ENCODE measurements at places on chromosomes 7 and 10.

DNA sequence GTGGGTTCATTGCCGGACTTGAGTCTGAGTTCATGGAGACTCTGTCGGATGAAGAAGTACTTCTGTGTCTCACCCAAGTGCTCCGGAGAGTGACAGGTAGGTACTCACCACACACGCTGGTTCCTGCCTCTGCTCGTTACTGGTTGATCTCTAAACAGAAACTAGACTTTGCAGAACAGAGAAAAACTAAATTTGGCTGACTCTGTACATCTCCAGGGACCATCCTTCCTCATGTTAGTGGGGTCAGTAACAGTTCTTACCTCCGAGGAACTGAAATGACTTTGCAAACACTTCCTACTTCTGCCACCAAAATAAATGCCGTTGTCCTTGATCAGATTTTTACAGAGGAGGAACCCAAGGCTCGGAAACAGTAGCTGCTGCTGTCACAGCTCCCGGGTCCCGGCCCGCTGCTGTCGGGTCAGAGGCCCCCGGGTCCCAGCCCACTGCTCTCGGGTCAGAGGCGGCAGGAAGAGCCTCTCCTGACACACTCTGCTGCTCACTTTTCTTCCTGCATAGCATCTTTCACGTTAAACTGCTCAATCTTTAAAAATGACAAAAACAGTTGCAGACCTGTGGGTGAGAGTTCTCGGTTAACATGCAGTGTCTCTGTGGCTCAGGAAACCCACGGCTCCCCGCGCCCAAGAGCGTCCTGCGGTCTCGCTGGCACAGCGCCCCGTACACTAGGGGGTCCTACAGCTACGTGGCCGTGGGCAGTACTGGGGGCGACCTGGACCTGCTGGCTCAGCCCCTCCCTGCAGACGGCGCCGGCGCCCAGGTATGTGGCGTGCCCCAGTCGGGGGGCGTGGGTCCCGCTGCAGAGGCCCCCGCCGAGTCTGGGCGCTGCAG is 4.8 kb upstream of the MTG1 start:
- no peak for DNase-seq

DNA sequence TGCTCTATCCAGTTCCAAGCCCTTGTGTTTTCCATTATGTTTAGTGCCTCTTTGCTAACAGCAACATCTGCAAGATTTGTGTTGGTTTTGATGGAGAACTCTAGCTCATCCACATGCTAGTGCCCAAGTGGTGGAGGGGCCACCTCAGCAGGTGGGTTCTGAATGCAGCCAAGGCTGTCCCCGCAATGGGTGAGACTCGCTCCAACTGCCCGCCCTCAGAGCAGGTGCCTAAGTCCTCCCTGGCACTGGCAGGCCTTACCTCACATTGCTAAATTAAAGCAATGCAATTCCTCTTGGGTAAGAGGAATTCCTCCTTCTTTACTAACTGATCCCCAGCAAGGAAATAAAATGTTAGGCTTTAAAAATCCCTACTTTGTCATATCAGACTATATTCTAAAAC is 146.8 kb downstream of the ADCY1 start:
- DNase-seq, result no peak

DNA sequence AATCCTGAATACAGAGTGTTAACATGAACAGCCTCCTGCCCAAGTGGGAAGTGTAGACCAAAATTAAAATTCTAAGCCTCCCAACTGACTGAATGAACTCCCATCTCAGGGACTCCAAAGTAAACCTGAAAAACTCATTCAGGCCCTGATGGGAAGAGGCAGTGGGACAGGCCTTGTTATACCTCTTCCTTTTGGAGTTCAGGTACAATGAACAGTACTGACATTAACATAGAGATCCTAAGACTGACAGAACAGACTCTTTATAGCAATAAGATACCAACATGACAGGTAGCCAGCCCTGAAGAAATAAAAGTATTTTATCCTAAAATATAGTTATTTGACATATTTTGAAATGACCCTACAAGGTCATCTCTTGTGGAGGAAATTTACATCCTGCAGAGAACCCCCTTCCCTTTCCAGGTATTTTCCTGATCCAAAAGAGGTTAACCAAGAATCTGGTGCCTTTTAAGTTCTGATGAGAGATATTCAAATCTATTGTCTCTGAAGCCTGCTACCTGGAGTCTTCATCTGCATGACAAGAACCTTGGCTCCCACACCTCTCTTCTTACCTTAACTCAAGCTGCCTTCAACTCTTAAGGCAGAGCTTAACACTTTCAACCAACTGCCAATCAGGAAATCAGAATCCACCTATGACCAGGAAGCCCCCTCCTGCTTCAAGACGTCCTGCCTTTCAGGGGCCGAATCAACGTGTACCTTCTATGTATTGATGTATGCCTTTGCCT is 103.3 kb upstream of the PFKP start:
- DNase-seq, result no peak

DNA sequence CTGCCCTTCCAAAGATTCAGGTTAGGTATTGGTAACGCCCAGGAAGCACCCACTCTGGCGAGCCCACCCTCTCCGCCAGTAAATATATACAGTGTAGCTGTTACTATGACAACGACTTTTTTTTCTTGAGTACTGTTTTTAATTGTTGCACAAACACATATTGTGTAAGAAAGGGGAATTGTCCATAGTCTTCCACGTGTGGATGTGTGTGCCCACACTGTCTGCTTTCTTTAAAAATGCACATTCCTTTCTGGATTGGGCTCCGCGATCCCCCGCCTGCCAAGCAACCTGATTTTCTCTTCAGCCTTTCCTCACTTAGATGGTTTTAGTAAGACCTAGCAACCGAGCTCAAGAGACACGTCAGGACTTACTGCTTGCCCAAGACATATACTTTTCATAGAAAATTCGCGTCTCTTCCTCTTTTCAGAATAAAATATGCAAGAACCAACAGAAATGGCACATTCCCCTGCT is 247.8 kb downstream of the EBF3 start:
- DNase-seq, result no peak

GRCh38 chr7:29239638-29240037 is 45.1 kb downstream of the CHN2 start:
- DNase-seq, result no peak

DNA sequence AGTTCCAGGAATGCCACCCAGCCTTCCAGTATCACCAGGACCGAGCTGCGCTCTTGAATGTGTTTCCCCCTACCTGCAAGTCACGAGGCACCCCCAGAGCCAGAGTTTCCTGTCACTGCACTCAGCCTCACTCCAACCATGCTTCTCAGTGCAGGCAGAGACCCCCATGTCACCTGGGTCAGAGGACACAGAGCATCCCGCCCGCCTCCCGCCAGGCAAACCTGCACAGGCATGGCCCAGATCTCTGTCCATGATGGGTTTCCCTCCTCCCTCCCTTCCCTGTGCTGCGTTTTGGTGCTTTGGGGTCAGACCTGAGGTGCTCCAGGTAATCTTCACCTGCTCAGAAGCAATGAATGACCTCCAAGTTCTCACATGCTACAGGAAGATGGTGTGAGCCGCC is 3.1 kb upstream of the RET start:
- DNase-seq, result no peak

DNA sequence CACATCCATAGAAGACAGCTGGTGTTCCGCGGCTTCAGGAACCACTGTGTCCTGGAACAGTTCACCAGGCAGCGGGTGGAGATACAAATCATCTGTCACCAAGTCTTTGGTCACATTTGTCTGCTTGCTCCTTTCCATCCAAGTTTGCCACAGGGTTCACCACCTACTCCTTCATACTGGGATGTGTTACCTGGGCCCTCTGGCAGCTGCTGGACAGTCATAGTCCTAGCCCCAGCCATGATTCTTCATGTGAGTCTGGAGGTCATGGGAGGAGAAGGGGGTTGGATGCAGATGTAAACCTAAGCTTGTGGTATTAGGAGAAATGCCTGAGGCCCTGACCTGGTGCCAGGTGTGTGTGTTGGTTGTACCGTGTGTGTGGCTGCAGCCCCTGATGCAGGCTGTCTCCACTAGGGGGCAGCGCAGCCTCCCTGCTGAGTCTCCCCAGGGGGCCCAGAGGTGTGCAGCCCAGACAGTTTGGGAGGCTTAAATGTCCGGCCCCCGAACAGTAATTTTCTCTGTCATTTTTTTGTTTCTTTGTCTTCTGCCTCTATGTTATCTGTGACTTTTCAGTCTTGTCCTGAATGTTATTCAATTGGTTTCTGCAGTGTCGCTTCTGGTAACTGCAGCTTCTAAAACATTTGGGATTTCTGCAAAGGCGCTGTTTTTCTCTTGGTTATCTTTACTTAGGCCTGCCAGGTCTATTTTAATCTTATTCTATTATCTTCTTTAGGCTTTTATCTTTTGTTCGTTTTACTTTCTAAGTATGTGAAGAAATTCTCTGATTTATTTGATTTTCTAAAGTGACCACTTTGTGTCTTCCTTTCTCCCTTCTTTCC is 14.8 kb downstream of the NPS start:
- DNase-seq, result peak; percentile 21

DNA sequence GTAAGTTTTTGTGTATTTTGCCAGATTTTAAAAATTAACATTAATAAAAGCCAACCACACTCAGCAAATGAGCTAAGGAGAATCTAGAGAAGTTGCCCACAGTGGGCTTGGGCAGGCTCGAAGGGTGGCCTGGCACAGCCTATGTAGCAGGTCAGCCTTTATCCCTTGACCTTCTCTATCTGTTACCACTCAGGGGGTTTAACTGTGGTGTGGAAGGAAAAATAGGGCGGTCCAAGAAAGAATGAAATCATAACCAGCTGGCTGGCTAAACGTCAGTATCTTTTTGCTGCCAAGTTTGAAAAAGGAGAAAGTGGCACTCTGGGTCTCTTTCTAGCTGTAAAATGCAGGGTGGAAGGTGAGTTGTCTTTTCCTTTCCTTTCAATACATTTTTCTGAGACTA is 130.3 kb upstream of the ASAH2 start:
- no peak for DNase-seq

GRCh38 chr10:13496164-13496563 is 32.6 kb downstream of the BEND7 start:
- DNase-seq, result no peak

DNA sequence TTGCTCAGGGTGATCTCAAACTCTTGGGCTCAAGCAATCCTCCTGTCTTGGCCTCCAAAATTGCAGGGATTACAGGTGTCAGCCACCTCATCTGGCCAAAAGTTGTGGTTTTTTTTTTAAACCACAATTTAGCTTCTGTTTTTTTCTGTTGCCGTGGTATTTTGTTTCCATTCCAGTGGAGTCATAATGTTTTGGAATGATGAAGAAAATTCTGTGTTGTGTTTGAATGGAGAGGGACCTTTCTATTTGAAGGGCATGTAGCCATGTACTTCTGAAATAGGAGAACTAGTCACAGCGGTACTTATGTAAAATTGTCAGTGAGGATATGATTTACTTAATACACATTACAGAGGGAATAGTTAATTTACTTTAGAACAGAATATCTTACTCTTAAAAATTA is 201.3 kb downstream of the ARL4A start:
- DNase-seq, result no peak

DNA sequence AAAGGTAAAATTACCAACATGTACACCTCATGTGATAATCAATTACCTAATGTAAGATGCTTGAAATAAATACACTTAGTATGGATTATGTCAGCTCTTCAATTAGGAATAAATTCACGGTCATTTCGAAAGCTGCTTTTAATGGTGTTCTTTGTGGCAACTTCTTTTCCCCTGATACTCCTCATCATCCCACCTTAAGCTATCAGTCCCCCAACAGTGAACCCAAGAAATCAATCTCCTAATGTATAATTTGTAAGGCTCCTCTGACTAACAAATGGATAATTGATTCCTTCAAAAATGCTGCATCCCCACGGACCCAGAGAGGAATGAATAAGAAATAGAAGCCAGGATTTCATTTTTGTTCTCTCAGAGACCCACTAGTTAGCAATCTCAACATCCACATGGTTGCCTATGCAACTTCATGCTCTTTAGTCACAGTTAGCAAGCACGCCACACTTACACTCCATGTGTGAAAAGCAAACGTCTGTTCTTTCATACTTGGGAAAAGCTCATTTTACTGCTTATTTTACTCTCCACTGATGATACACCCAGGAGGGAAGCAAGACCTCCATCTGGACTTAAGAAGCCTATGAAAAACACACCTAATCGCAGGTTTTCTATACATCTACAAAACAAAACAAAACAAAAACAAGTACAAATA is 70.1 kb downstream of the VPS41 start:
- DNase-seq, result no peak

DNA sequence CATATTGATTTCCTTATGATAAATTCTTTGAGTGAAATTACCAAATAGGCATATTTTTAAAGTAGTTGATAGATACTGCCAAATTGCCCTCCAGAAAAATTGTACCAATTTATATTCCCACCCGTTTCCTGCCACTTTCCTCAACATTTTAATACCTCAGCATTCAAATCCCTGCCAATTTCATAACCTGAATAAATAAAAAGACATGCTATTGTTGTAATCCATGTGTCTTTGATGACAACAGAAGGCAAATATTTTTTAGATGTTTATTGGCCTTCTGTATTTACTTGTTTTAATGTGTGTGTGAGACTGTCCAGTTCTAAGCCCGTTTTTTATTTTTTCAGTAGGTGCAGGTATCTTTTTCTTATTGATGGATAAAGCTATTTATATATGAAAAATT is 71.7 kb downstream of the TEX36 start:
- DNase-seq, result no peak

- DNase-seq, result no peak
These were observed 351.7 kb downstream of the TCERG1L start for GRCh38 chr10:130959752-130960195.

DNA sequence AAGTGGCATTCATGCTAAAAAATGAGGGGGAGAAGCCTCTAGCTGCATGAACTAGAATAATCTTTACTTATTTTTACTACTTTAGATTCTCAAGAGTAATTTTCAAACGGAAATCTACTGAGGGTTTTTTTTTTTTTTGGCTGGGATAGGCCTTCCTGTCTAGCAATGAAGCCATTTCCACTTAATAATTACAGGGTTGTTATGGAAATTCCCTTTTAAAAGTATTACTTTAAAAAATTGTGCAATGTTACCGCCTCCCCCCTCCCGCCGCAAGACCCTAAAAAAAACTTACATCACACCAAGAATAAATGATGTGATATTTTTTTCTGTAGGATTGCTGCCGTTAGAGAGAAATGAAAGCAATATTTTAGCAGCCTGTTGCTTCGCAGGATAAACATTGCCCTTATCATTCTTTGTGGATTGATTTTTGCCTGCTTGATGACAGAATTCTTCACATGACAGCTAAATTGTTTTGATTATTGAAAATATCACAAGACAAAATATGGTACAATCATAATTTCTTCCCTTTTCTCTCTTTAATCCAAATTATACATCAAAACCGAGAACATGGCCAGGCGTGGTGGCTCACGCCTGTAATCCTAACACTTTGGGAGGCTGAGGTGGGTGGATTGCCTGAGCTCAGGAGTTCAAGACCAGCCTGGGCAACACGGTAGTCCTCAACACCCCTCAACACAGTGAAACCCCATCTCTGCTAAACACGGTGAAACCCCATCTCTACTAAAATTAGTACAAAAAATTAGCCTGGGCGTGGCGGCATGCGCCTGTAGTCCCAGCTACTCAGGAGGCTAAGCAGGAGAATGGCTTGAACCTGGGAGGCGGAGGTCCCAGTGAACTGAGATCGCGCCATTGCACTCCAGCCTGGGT is 32.8 kb downstream of the ARL4A start:
- DNase-seq, result no peak

Data from substantia nigra (tissue), 51 donors.